Activated naive CD8-positive, alpha-beta T cell treated with anti-CD3 and anti-CD28 coated beads, Interleukin-2, amount 50 U/mL, for 16 hours (primary cell): ENCODE measurements at places on chromosomes 5 and 9.

GRCh38 chr5:129630101-129630500, 117.8 kb upstream of the MINAR2 start:
- DNase-seq: no peak

GRCh38 chr5:142296914-142297417, 27.9 kb downstream of the SPRY4 start:
- DNase-seq: no peak

- no peak for DNase-seq
Measured at GRCh38 chr5:168301593-168302390, 10.3 kb downstream of the WWC1 start.

- no peak for DNase-seq
Measured at GRCh38 chr9:121743441-121744001, 92.1 kb downstream of the DAB2IP start.

GRCh38 chr9:83304686-83305085, 233.5 kb downstream of the FRMD3 start:
- DNase-seq: no peak

GRCh38 chr5:14545308-14545707, 36.3 kb upstream of the OTULINL start:
- DNase-seq: no peak

DNA sequence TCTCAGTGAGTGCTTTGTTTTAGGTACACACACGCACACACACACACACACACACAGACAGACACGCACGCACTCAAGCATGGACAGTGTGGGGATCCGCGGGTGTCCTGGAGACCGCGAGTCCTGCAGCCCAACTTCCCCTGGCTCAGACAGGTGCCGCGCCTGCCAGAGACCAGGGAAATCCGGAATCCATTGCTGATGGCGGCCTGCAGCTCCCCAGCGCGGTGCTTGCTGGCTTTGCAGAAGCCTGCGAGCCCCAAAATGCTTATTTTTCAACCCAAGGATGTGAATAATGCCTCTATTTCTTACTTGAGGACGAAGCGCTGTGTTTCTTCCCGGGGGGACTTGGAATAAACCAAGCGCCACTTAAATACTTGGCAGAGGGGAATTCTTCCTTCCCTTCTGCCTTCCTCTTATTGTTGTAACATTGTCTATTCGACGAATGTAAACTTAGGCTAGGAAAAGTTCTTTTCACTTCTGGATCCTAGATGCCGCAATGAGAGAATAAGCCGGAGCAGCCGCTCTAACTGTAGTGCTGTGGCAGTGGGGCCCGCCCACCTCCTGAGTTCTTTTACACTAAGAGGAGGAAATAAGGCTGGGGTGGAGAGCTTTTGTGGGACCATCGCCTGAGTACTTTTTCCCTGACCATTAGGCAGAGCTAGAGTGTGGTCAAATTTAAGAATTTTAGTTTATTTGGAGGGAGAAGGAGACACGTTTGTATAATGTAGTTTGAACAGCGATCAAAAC, 802 bp downstream of the ITGA2 start:
- no peak for DNase-seq

DNA sequence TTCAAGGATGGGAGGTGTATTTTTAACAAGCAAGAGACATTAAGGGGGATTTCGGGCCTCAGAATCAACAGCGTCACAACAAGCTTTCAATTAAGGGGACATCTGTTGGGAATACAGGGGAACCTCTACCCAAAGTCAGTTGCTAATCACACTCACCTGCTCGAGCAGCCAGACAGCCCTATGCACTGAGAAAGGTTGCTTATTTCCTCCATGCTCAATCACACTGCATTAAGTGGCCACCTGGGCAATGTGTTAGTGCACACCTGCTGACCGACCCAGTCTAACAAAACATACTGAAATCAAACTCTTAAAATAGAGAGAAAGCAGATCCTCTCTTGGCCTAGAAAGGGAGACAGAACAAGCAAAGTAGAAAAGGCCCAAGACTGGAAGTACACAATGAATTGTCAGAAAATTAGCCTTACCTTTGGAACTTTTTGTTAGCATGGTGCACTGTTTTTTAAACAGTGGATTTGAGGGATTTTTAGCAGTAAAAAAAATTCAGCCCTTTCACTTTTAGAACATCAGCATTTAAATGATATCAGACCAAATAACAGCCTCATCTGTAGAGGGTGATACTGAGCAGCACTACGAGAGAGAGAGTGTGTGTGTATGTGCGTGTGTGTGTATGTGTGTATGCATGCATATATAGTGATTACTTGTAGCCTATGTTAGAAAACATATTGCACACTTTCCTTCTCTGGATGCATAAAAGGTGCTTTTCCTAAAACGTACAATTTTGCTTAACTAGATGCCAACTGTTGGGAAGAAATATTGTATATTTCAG, 1118.6 kb upstream of the DMAC1 start:
- no peak for DNase-seq

DNA sequence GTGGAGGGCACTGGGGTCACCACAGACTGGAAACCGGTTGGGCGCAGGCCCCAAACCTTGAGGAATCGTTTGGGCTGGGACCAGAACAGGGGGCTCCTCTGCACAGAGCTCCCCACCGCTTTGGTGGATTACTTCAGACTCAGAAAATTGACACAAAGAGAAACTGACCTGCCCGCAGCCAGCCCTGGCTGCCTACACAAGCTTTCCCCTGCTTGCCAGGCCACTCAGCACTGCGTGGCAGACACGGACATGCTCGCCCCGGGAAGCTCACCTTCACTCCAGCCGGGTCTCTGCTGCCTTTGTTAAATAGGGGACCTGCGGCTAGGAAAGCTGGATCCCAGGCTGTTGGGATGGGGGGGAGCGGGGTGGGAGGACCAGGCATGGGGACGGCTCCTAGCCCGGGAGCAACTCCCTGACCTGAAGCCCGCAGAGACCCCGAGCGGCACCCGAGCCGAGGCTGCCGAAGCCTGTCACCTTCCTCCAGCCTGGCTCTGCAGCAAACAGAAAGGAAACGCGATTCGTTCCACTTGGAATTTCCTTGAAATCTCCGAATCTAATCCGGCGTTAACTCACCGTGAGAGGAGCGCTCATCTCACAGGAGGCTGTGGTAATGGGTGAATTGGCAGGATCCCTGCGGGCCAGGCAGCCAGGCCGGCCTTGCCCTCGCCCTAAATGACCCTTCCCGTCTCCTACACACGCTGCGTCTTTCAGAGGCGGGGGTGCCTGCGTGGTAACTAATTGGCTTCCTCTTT, 8.8 kb downstream of the PAX5 start:
- DNase-seq: no peak

DNA sequence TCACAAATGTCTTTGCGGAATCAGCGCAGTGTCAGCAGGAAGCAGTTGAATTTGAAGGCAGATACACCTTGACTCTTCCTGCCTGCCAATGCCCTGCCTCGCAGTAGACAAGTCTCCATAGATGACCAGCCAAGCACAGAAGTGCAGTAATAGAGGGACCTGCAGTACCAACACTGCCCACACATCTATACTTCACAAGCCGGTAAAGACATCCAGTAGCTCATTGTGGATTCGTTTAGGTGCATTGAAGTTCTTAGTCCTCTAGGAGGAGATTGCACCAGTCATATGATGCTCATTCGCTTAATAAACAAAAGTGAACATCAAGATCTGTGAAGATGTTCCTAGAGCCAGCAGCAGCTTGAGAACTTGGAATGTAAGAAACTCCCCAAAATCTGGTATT, 7.1 kb upstream of the IFNA2 start:
- no peak for DNase-seq

DNA sequence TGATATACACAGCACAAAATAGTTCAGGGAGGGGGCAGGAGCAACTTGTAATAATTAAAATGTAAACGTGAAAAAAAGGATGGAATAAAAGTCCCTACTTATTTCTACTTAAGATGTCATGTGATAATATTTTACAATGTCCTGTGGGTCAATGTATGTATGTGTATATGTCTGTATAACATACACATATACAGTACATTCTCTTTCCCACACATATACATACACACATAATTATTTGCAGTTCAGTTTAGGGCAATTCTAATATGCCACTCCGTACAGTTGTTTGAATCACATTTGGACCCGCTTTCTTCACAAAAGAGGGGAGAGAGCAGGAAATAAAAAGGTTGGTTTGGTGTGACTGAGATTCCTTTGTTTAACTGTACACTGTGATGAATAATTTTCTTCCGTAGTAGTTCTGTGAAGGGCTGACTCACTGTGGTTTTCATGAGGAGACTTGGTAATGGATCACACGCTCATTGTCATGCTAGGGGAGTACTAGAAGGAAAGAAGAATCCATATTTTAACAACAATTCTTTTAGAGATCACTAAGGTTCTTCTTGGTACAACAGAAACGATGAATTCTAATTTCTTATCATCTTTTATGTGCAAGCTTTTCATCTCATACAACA, 26.2 kb upstream of the ACOT12 start:
- no peak for DNase-seq

DNA sequence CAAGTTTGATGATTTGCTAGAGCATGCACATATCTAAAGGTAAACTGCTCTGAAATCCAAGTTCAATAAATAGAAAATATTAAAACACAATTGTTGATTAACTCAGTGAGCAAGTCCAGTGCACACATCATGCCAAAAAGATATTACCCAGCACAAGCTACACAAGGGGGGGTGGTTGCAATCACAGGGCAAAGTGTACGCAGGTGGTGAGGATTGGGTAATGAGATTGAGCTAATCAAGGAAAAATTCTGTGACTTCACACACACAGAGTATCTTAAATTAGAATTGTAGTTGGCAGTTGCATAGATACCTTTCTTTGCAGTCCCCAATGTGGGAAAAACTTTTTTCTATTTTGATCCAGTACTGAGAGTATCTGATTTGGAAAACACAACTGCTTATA, 156.1 kb upstream of the NTRK2 start:
- DNase-seq: no peak

GRCh38 chr9:111868475-111868874, 28.1 kb upstream of the UGCG start:
- DNase-seq: no peak

DNA sequence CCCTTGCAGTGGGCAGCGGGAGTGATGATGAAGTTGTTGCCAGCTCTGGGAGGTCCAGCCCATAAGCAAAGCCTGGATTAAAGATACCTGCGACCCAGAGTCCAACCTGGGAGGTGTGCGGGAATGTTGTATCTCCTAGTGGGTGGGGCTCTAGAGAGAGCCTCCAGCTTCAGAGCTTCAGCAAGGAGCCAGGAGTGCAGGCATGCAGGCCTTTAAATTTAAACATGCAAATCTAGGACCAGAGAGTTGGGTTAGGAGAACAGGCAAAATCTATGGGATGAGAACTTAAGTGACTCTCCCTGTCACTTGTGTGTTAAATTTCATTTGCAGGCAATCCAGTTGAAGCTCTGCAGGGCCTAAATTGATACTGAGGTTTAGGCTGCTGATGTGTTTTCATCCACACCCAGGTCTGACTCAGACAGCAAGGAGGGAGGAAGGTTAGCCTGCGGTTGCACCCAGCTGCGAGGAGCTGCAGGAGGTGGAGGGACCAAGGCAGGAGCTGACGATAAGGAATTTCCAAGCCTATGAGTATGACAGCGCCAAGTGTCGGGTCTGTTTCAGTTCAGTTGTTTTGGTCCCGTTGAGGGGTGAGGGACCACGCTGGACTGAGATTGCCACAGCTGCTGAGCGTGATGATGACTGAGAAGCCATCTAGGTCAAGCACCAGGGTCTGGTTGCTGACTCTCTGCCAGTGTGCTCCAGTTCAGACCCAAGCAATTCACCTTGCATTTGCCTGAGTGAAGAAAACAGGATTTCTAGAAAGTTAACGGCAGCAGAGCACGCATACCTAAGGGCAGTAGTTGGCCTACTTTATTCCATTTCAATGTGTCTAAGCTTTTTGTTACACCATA, 243.0 kb downstream of the ICE1 start:
- DNase-seq: no peak

DNA sequence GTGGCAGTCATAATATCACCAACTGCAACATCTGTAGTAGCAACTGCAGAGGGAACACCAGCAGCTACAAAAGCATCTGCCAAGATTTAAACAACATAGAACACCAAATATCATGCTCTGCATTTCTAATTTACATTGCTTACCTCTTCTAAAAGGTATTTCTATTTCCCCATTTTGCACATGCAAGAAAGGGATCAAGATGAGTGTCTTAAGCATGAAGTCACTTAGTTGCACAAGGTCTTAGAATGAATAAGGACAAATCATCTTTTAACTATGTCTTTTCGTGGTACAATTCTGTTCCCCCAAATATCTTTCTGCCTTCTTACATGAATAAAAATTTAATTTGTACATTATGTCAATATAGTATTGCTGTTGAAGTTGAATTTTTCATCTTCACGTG, 1746.4 kb downstream of the EFNA5 start:
- no peak for DNase-seq

DNA sequence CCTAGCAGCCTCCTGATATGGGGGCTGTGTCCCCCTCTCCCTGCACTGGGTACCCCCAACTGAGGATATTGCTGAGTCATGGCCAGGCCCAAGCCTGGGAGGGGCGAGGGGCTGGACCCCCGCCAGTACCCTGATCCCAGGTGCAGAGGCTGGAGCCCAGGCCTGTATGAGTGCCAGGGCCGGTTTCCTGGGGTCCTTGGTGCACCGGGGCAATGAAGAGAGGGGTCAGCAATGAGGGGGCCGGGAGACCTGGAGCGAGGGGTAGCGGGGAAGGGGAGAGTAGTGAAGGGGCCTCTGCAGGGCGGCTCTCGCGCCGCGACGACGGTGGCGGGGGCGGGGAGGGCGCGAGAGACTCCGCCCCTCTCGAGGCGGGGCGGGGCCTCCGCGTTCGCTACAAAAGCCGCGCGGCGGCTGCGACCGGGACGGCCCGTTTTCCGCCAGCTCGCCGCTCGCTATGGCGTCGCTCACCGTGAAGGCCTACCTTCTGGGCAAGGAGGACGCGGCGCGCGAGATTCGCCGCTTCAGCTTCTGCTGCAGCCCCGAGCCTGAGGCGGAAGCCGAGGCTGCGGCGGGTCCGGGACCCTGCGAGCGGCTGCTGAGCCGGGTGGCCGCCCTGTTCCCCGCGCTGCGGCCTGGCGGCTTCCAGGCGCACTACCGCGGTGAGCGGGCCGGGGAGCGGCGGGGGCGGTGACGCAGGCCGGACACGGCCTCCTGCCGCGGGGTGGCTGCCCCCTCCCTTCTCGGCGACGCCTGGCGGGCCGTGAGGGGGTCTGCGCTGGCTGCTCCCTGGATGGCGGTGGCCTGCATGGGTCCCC, at the start of gene SQSTM1:
TSS of gene SQSTM1 (plus strand) at position 423 of the 815 bp plus-strand sequence. CDS start at position 455, 32 bp downstream.
- peak; percentile 52 for DNase-seq

DNA sequence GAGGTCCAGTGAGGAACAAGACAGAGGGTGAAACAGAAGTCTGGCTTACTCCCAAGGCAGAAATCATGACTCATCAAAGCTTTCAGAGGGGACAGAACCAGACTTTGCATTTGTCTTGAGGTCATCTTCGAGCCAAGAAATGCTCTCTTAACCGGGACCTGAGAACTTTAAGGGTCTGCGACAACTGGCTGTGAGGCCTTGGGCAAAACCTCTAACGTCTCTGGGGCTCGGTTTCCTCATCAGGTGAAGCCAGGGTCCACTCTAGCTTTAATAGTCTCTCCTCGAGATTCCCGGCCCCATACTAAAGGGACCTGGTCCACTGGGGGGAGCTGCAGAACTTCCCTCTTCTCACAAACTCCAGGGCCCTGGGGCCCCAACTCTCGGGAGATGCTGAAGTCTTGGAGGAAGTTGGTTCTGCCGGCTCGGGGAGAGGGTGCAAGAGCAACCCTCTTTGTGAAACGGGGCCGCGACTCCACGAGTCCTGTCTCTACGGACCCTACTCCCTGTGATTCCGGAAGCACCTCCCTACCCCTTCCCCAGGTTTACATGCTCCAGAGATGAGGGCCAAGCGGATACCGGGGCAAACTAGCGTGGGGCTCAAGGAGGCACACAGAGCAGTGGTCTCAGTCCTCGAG, 2.6 kb downstream of the GLIS3 start:
- no peak for DNase-seq
